Fibroblast of pulmonary artery (primary cell): ENCODE measurements at places on chromosomes 5 and 9.

GRCh38 chr5:170442921-170443320, 53.8 kb upstream of the KCNMB1 start:
- DNase-seq: no peak

DNA sequence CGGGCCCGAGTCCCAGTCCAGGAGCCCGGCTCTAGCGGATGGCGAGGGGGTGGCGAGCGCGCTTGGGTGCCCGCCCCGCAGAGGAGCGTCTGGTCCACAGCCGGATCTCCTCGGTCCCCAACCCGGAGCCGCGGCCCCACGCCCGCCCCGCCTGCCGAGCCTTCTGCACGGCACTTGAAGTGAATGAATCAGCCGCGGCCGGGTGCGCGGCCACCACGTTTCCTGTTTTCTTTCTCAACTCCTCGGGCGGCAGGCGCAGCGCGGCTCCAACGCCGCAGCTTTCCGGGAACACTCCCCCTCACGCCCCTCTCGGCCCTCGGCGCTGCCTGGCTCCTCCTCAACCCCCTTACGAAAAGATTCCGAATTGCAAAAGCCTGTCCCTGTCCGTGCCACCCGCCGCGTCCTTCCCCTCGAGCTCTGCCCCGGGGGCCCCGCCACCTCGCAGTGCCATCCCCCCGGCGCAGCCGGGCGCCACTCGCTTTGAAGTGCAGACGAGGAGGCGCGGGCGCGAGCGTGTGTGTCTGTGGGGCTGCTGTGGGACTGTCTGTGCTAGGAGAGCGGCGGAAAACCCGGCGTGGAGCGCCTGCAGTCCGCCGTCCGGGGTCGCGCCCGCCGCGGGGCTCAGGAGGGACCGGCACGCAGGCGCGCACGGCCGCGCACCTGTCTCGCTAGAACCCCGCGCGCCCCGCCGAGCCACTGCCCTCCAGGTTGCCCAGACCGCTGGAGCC, 456.6 kb downstream of the RAB3C start:
- DNase-seq: peak; percentile 88

GRCh38 chr5:43409809-43410271, 2.4 kb downstream of the CCL28 start:
- DNase-seq: no peak

DNA sequence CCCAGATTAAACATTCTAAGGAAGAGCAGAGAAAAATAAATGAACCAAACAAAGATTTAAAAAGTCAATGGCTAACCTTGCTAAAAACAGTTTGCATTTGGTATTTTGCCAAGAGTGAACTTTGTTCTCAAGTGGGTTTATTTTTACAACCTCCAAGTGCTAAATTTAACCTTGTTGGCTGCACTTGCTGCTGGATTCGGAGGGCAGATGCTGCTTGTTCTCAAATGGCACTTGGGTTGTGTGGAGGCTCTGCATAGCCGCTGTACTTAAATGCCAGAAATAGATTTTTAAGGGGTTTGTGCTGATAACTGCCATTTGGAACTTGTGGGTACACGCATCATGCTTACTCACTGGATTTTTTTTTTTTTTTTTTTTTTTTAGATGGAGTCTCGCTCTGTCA, 13.3 kb upstream of the SPATA24 start:
- DNase-seq: no peak

DNA sequence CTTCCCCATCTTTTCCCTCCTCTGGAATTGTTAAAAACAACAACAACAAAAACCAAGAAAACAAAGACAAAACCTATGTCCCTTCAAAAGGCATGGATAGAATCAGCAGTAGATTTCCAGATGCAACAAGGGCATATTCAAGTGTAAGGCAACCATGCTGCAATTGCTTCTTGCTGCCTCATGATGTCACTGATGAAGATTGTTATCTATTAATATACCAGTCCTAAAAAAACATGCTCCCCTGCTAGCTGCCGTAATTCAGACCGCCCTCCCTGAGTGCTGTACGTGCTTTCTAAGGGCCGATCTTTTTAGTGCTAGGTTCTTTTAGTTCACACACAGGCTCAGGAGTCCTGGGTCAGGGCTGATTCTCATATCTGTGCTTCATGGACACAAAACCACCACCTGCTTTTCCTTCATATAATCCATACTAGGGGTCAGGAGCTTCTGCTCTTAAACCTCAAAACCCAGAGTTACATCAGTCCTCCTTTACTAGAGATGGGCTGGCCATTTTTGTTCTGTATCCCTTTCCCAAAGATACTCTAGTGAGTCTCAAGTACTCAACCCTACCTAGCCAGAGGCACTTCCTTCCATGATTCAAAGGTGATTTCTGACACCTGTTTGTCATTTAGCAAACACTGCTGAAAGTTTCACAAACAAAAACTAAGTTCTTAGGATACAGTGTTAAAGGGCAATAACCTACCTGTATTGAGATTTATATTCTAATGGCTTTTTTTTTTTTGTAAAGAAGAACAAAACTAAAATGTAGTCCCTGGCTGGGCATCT, 82.1 kb downstream of the GIN1 start:
- no peak for DNase-seq

DNA sequence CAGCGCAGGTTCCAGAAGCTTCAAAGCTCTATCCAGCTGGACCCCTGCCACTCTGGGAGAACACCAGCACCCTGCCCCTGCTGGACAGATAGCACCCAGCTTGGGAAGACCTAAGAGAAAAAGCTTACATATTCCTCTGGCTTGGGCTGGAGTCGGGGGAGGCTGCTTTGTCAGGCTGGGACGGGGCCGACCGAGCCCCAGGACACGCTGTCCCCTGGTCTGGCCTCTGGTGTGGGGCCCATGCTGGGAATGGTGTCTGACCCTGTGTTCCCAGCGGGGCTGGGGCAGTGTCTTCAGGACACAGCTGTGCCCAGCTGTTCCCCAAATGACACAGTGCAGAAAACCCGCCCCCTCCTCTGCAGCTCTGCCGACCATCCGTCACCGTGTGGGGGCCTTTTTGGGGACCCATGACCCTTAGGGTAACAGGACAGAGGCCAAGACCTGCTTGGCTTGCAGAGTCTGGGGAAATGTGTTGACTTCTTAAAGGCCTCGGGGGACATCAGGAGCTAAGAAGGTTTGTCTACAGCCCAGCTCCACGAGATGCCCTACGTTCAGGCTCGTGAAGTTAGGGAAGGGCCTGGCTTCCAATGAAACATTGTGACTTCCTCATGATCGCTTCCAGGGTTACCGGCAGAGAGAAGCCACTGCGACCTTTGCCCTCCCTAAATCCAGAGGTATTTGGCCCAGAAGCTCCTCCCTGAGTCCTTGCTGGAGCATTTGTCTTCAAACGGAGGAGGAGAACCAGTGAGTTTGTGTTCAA, 20.4 kb upstream of the SLC2A6 start:
- no peak for DNase-seq

- peak; percentile 50 for DNase-seq
These were observed 534 bp downstream of the ERP44 start for GRCh38 chr9:100098046-100098886.

- DNase-seq: peak; percentile 56
These were observed 287.3 kb upstream of the NUDT12 start for GRCh38 chr5:103849934-103850333.

DNA sequence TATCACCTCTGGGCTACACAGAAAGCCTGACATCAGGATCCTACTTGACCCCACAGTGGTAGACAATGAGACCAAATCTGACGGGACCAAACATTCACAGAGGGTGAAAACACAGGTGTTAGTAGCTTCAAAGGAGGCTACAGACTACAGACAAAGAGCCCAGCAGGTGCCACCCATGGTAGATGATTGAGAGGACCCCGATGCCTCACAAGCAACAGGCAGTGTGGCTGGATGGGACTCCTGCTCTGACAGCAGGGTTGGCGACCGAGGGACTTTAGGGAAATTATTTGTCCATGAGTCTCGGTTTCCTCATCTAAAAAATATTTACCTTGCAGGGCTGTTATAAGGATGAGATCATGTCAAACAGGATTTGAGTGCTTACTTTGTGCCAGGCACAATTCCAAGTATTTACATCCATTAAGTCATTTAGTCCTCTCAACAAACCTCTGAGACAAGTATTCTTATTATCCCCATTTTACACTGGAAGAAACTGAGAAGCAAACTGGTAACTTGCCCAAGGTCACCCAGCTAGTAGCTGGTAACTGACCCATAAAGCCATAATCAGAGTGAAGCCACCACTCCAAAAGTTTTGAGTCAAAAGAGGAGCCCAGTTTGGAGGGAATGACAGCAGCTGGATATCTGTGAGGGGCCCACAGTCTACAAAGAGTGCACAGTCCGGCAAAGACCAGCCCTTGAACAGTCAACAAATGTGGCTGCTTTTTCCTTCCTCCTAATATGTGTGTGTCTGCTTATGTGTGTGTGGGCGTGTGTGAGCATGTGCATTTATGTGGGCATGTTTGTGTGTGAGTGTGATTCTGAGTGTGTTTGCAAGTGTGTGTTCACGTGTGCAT, 502.0 kb downstream of the BNC2 start:
- DNase-seq: no peak

DNA sequence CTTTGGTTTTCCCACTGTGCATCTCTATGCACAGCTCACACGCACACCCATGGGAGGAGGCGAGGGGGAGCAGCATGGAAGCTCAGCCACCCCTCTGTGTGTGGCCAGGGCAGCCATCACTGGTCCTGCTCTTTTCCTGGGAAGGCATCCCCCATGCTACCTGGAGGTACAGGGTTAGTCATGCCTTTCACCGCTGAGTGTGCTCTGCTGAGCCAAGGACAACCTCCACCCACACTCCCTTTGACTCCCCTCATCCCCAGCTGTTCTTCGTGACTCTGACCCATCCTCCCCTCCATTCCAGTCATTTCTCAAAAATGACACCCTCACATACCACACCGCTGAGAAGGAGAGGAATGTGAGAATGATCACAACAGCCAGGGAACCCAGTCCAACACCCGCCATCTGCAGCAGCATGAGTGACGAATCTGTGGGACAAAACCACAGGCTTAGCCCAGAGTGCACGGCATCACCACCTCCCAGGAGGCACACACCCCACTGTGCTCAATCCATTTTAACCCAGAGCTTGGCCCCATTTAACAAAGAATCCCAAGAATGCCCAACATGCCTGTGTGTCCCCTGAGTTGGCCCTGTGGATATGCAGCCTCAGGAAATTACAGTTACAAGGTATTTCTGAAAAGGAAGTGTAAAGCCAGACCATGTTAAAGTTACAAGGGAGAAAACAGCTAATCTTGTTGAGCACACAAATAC, 133.4 kb downstream of the SUSD1 start:
- peak; percentile 99 for DNase-seq

DNA sequence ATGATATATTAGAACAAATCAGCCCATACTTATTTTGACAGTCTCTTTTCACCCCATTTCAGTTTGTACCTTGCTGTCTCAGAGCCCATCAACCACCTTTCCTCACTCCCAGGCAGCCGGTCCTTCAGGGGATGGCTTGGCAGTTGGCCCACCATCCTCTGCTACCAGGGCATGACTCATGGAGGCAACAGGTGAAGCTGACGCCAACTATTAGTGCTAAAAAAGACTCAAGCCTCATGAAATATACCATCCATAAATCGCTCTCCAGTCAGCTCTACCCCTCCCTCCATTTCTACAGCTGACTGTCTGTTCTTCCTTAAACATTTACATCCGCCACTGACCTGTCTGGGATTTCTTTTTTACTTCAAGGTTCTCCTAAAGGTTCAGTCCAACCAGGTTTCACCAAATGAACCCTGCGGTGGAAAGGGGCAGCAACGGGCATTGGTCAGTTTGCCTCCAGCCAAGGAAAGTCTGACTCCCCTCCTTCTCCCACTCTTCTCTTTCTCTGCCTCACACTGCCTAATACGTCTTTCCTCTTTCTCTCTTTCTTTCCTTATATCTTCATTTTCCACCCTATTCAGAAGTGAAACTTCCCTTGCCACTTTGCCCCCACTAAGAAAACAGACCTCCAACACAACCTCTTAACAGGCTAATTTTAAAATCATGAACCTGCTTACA, 439.1 kb downstream of the RAB3C start:
- DNase-seq: no peak

DNA sequence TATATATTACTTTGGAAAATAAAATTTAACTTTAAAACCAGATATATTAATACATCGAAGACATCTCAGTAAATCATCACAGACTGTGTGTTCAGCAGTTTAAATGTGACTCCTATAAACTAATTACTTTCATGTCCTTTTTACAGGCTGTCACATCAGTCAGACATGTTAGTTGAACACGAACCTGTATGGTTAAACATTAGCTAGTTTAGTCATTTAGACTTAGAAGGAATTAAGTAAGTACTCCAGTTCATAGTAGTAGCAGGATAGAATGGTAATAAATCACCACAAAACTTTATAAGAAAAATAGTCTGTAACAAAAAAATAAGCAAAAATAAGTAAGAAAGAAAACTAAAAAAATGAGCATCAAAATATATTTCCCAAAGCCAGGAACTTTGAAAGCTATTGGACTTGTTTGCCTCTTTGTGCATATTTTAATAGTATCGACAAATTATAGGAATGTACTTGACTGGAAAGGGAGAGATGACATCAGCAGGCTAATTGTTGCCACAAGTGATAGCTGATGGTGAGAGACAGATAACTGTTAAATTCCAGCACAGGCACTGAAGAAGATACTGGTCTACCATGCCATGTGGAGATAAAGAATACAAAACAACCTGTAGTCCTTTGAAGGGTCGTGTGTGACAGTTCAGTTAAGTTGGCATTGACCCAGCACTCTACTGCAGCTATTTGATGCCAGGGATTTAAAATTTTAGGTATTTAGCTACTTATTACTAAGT, 83.9 kb downstream of the RIC1 start:
- DNase-seq: no peak

DNA sequence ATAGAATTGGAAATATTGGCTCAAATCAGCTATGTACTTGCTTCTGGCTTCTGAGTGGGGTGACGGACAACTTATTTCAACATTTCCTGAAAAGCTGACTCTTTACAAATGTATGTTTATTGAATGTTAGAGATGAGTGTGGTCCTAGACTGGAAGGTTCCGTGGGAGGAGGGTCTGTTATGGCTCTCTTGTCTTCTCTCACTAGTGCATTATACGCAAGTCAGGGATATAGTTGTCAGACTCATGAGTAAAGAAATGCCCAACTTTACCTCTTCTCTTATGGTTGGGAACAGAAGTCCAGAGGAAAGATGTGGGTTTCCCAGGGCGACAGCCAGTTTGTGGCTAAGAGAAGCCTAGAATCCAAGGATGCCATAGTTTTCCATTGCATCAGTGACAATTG, 839.3 kb upstream of the WWC1 start:
- no peak for DNase-seq

- DNase-seq: no peak
These were observed 2.5 kb downstream of the PCAT7 start for GRCh38 chr9:94557376-94557775.

- no peak for DNase-seq
These were observed 766.2 kb downstream of the PTPRD start for GRCh38 chr9:9846557-9846956.

GRCh38 chr9:6598249-6598725, 47.2 kb downstream of the GLDC start:
- peak; percentile 3 for DNase-seq

GRCh38 chr9:94818178-94818541, 91.7 kb downstream of the AOPEP start:
- no peak for DNase-seq
